ENCODE measurements at places on chromosomes 4 and X. TPM values are rescaled to one million over a fixed set of nuclear protein-coding genes. Genes with fewer than 3 reads are reported as not detected.

DNA sequence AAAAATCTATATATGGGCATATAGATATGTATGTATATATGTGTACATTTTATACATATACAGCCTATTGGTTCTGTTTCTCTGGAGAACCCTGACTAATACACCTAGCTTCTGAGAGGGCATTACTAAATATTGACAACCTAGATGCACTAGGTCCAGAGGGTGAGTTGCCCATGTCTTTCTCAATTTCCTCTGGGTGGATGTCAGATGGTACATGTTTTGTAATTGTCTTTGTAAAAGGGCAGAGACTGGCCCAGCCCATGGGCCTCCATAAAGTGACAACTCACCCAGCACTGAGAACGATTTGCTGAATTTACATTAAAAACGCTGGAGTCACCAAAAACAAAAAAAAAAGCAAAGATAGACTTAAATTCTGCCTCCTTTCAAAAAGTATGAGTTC, 198.5 kb upstream of the FAM241A start:
- no peak for DNase-seq

- DNase-seq = no peak
These were observed 20.2 kb downstream of the IRAK1 start for GRCh38 chrX:153999359-154000037.

DNA sequence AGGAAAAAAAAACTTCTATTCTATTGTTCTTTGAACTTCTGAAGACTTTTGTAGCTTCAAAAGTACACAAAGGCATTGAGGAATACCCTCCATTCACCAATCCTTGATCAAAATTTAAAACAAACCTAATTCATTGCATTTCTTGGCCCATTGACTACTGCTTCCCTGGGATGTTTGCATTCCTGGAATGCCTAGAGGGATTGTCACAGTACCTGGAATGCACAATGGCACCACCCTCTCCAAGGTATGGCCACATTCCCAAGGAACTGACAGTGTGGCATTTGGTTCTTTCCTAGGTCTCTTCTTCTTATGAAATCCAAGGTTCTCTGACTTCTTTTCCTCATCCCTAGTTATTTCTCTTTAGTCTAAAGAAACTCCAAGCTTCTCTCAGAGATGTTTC, 600.7 kb downstream of the CCSER1 start:
- DNase-seq = no peak

DNA sequence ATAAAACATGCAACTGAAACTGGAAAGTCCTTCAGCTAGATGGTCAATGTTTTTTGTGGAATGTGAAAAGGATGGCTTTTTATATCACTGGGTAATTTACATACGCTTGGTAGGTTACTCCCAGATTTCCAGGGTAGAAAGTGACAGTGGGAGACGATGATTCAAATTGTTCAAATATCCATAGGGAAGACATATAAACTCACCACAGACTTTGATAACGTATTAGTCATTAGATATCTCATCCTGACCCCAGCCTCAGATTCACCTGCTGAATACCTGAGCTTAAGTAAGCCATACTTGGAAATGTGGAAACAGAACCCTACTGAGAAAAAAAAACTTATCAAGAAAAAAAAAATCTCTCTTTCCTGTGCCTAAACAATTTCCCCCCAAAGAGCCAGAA, 169.4 kb downstream of the ZNF674 start:
- DNase-seq = no peak

DNA sequence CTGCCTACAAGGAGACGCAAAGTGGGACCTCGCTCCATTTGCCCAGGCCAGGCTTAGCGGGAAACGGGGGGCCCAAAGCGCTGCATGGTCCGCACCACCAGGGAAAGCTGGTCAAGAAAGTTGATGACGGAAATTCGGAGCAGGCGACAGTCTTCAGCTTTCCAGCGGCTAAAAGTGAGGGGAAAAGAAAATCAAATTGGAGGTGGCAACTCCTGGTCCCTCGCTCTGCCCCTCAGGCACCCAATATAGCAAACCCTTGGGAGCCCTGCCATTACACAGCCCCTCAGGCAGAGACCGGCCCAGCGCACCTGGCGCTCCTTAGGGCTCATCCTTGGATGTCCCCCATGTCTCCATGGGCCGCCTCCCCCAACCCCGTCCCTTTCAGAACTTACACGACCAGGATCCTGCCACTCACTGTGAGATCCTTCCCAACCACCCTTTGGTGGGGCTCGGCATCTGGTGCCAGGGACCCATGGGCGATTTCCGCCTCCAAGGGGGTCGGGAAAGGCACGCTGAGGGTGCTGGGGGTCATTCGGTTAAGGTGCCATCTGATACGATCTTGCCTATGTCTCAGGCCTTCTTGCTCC, 1.1 kb downstream of the LAGE3 start:
- DNase-seq = no peak

- no peak for DNase-seq
These were observed 94.4 kb downstream of the NPNT start for GRCh38 chr4:105989485-105990242.

DNA sequence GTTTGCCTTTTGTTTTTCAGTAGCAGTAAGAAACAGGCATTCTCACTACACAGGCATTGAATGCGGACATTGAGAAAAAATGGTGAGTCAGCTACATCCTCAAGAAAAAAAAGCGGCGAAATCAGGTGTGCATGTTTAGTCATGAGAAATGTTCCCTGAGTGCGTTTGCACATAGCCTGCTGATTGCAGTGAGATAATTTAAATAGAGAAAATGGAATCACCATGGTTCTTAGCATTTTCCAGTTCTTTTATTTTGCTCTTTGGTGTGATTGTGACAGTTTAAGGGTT, 54.1 kb upstream of the CLDN34 start:
- DNase-seq = no peak

DNA sequence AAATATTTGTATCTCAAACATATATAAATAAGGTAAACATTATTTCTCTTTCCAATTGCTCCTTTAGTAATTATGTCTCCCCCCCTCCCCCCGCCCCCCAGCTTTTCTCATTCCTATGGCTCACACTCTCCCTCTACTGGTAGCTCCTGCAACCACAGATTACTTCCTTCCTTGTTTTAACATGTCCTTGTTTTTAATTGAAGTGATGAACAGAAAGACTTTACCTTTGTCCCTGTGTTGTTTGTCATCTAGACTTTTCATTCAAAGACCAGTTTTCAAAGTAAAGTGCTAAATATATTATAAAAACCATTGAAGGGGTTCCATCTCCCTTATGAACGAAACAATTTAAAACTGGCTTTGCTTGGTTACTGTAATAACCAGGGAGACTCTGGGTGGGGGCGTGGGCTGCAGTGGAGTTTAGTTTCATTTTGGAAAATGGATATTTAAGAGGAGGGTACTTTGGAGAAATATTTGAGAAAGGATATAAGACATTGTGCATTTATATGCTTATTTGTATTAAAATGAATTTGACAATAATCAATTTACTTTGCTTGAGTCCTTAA, 352.9 kb downstream of the RAPGEF2 start:
- no peak for DNase-seq

GRCh38 chr4:116531870-116532269, 553.5 kb downstream of the TRAM1L1 start:
- DNase-seq = no peak

- no peak for DNase-seq
These were observed 20.5 kb upstream of the OPN1LW start for GRCh38 chrX:154123241-154124219.

Gene CCDC110
- 2.4 TPM for polyA plus RNA-seq

Gene TRIML2
- 0.29 TPM for polyA plus RNA-seq

Gene CNOT6L
- 40.9 TPM for polyA plus RNA-seq
